PC-3 (cell line): ENCODE measurements at places on chromosomes 2 and 18. TPM values are rescaled to one million over a fixed set of nuclear protein-coding genes. Genes with fewer than 3 reads are reported as not detected.

- no peak for DNase-seq
Observed at GRCh38 chr2:88236666-88237065, 66.5 kb downstream of the THNSL2 start.

DNA sequence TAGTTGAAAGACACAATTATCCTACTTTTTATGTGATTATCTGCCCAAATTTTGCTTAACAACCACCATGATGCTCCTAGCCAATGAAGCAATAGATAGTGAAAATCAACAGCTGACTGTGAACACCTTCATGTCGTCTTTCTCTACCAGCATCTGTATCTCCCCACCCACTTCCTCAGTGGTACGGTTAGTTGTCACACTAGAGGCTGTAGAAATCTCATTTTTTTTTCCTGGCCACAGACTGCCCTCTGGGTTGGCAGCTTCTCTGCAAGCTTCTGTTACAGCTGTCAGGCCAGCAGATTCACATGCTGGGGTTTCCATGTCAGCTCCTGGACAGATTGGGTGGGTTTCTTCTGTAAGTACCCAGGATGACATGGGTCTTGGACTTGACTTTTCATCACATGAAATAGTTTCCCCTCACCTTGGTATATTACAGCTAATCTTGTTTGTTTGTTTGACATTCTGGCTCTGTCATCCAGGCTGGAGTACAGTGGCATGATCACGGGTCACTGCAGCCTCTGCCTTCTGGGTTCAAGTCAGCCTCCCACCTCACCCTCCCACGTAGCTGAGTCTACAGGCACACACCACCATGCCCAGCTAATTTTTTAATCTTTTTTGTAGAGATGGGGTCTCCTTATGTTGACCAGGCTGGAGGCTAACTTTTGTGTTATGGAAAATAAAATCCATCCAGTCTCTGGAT is 24.3 kb downstream of the STAT4 start:
- DNase-seq, result no peak

The TTL gene
- total RNA-seq, result 31.4 and 33.5 TPM in 2 replicates

GRCh38 chr2:202109139-202109736 is 36.2 kb downstream of the KIAA2012 start:
- DNase-seq, result no peak

GRCh38 chr18:56217406-56217805 is 421.0 kb downstream of the TXNL1 start:
- no peak for DNase-seq

The NT5DC4 gene
- total RNA-seq, result 0.04 TPM in 1 of 2 replicates, not detected in the other
